NCI-H187 treated with DMSO at 0.1 percent for 48 hours (cell line): ENCODE measurements at places on chromosomes 16 and 17.

DNA sequence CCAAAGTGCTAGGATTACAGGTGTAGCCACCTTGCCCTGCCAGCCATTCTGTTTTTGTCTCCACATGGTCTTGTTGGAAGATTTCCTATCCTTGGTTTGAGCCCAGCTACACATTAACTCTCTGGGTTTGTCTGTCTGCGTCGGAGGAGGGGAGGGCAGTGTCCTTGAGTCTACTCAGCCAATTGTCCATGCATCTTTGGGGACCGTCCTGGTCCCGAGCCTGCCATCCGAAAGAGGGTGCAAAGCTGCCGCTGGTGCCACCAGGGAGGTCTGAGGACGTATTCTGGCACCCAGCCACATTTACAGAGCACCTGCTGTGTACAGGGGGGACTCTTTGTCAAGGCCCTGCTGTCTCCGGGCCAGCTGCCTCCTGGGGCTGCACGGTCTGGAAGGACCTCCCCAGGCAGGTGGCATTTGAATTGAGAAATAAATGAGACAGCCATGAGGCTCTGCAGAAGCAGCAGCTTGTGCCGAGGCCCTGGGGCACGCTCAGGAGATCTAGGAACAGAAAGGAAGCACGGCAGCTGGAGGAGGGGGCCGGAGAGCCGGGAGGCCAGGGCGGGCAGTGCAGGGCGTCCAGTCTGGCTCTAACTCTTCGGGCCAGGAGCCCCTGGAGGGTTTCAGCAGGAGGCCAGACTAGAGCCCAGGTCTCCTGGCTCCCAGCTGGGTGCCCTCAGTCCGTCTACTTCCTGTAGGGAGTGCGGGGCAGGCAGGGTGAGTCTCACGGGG lies 1.5 kb downstream of the CYBA start:
- DNase-seq = no peak

DNA sequence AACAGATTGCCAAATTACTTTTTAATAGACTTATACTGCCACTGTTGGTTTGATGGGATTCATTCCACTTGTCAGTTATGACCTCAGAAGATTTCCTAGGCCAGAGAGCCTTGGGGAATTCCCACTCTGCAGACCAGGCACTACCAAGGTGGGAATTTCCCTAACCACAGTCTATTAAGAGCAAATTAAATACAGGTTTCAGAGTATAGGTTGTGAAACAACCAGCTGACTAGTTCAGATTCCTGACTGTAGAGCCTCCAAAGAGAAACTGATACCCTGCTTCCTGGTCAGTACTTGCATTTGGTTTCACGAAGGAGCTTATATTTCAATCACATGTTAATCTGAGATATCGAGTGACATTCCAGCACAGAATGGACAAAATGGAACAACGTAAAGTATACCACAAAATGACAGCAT lies 186.5 kb downstream of the STX8 start:
- DNase-seq = no peak

DNA sequence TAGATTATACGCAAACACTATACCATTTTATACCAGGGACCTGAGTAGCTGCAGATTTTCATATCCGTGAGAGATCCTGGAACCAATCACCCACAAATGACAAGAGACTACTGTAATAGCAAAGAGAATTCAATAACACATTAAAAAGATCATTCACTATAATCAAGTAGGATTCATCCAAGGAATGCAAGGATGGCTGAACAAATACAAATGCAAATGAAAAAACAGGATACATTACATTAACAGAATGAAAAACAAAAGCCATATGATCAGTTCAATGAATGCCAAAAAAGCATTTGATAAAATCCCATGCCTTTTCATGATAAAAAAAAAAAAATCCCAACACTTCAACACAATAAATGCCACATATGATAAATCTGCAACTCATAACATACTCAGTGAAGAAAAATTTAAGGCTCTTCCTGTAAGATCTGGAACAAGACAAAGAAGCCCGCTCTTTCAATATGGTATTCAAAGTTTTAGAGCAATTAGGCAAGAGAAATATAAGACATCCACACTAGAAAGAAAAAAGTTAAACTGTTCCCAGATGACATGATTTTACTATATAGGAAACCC lies 29.0 kb downstream of the N4BP1 start:
- no peak for DNase-seq

DNA sequence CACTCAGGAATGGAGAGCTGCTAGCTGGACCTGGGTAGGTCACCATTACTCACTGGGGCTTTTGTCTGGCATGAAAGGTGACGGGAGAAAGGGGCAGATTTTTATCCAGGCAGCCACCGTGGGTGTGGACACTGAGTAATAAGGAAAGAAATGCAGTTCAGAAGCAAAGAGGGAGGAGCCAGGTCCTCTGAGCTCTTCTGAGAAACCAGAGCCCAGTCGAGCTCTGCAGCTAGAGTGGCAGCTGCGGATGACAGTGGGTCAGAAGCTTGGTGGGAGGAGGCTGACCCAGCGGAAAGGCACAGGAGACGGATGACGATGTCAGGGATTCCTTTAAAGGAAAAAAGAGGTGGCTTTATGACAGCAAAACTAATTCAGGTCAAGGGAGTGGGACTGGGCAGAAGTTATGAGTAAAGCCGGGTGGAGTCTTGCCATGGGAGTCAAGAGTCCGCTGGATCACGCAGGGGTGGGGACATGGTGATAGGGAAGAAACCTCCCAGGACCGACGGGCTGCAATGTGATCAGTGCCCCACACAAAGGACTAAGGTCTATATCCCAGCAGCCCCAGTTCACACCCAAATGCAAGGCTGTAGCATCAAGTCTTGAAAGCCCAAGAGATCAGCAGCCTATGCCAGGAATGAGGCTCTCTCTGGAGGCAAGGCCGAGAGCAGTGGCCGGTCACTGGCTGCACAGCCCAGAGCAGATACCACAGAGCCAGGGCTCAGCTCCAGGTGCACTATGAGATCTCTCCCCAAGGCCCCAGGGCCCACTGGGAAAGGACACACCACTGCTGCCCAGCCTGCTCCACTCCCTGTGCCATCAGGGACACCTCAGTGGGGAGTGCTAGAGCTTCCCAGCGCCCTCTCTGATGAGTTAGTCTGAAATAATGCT lies 6.3 kb upstream of the MNT start:
- DNase-seq = no peak

DNA sequence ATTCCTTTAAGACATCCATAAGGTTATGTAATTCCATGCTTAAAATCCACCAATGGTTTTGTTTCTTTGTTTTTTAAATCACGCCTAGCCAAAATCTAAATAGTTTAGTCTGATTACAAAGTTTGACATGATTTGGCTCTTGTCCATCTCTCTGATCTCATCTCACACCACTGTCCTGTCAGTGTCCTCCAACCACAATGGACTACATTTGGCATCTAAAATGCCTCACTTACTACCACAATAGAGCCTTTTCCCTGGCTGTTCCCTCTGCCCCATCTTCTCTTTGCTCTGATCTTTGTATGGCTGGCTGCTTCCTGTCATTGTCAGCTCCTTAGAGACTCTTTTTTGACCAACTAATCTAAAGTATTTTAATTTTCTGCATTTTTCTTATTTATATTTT lies 157.2 kb downstream of the MYO1D start:
- DNase-seq = no peak

- DNase-seq = no peak
Measured at GRCh38 chr16:88772871-88773811, 11.9 kb downstream of the PIEZO1 start.
